ENCODE measurements at places on chromosomes 5 and 9.
A peak's percentile ranks its signal among the peaks of the same experiment; 100 is the strongest.

DNA sequence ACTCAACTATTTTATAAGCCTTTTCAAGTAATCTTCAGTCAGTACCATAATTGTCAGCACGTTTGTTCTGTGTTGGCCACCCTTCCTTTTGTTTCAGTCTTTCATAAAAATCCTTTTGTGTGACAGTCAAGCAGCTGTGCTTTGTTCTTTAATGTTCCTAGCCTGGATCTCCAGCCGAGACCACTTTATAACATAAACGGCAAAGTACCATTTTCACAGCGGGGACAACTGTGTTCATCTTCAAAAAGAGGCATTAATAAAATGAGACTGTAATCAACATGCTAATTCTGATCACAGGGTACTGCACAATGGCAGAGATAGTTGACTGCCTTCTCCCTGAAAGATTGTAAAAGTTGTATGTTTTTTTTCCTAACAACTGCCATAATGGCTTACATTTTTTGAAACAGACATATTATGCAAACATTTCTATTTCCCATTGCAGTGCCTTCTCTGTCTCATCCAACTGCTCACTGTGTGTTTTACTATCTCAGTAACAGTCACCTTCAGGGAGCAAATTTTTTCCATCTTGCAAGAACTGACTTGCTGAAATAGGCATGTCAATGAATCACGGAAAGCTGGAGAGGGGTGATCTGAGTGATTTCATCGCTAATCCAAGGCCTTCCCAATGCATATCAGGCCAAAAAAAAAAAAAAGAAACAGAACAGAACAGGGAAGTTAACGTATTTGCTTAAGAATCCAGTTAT lies 828.5 kb upstream of the DMAC1 start:
- DNase-seq, result peak; percentile 14

DNA sequence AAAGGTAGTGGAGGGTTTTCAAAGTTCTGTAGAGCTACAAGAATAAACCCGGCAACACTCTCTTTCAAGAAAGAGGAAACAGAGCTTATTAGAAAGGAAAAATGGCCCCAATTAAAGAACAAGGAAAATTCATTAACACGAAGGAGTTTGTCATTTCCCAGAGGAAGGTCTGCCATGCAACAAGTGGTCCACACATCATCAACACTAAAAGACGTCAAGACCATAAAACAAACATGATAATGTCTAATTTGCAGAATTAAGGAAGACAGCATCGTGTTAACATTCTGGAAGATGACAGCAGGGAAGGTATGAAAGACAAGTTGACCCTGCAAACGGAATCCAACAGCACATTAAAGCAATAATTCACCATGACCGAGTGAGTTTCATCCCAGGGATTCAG lies 28.6 kb upstream of the NRARP start:
- no peak for DNase-seq

GRCh38 chr5:170426786-170427185 lies 37.6 kb upstream of the KCNMB1 start:
- DNase-seq, result no peak

- peak; percentile 36 for DNase-seq
Observed at GRCh38 chr9:78605041-78606000, 308.4 kb downstream of the PSAT1 start.

DNA sequence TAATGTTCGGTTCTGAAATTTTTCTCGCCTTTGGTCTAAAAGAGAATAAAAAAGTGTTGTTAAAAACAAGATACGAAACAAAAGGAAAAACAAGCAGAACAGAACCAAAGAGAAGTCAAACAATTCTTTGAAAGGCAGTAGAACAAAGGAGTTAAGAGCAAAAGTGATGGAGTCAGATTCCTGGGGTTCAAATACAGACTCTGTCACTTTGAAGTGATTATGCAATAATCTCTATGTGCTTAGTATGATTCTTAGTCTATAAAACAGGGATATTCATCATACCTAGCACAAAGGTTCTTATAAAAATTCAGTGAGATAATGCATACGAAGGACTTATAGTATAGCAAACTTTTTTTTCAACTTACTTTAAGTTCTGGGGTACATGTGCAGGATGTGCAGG lies 48.3 kb downstream of the C9 start:
- no peak for DNase-seq

GRCh38 chr5:115343855-115344254 lies 47.4 kb upstream of the CCDC112 start:
- DNase-seq, result no peak

DNA sequence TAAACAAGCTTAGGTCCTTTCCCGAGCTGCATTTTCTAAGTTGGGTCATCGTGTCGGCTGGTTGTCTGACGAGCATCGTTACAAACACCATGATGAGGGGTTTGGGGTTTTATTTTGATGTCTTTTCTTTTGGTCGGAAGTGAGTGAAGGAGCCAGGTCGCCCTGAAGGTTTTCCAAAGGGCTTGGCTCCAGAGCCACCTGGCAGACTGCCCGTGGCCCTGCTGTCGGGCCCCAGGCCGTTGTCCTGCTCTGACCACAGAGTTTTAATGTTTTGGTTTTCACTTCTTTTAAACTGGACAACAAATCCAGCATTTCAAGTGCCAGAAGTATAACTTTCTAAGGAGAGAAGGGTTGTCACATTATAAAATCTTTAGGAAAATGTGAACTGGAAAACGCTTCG lies 42.3 kb downstream of the TENT4A start:
- no peak for DNase-seq

DNA sequence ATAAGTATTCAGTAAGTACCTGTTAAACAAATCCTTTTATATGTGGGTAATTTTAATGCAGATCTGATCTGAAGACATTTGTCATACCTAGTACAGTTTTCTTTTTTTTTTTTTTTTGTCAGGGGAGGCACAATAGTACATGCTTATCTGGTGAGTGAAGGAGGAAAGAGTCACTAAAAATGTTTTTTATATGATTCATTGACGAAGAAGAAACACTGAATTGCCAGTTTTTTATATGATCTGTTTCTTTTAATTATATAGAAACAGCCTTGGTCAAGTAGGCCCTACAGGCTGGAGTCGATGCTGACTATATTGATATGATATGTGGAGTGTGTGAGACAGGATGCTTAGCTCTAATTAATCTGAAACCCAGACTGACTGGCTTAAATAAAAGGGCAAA lies 315.2 kb downstream of the PSAT1 start:
- no peak for DNase-seq

GRCh38 chr5:30103452-30104202 lies 1089.9 kb upstream of the CDH6 start:
- no peak for DNase-seq

- DNase-seq, result no peak
Observed at GRCh38 chr5:155912291-155912690, 414.7 kb upstream of the SGCD start.

DNA sequence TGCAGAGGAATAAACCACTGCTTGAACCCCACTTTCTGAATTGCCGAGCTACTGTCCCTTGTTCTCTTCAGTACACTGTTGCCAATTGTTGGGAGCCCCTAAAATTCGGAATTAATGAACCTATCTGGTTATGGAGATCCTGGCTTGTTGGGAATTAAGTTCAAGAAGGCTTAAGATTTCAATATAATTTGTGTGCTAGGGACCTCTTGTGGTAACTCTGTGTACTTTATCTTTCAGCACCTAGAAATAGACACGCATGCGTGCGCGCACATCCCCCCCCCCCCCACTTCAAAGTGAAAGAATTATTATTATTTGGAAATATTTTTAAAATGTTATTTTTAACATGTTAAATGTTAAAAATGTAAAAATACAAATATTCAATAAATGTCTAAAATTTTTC lies 53.3 kb upstream of the FAM169A start:
- DNase-seq, result peak; percentile 74

- no peak for DNase-seq
Observed at GRCh38 chr5:65263321-65263720, 218.4 kb downstream of the ADAMTS6 start.

DNA sequence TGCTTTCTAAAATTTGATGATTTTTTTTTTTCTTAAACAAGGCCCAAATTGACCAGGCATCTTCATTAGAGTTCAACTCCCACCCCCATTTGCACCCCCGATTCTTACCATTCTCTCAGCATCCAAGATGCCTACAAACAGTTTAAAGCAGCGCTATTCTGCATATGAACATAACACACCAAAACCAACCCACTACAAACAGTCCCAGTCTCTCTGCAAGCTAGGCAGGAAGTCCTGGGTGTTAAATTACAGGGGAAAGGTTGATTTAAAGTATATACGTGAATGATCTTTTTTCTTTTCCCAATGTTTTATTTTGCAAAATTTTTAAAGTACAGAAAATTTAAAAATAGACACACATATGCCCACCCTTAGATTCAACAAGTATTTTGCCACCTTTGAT lies 127.0 kb downstream of the ADAMTS12 start:
- no peak for DNase-seq

DNA sequence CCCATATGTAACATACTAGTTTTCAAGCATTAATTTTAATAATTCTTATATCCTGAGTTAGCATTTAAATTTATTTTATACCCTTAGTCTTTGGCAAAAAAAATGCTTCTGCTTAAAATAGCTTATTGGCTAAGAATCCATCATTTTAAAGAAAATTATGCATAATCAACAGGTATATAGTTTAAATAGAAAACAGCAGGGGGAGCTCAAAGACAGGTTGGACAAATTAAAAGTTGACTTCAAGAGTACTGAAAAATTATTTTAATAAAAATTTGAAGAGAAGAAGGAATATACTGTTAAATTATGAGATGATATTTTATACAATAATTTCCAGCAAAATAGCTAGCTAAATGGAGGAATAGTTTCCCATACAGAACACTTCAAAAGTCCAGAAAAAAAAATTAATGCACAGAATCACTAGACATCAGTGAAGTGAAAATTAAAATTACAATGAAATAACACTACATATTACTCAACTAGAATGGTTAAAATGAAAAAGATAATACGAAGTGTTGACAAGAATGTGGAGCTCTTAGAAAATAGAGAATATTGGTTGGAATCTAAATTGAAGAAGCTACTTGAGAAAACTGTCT lies 387.1 kb downstream of the PDE4D start:
- DNase-seq, result peak; percentile 53

DNA sequence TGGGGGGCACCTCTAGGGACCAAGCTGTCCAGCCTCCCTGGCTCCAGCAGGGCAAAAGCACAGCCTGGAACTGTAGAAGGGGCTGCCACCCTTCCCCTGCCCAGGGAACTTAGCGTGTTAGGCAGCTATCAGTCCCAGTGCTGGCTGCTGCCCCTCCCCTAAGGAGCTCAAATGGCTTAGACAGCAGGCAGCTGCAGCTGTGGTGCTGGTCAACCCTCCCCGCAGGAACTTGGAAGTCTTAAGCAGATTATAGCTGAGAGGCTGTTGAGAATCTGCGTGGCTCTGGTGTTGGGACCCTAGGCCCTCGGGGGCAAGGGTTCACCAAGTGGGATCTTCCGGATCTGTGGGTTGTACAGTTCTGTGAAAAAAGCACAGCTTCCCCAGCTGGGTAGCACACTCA lies 536.5 kb upstream of the CDH10 start:
- DNase-seq, result peak; percentile 4

GRCh38 chr5:64158827-64159226 lies 6.8 kb upstream of the RNF180 start:
- DNase-seq, result no peak

GRCh38 chr5:62214701-62215100 lies 91.3 kb upstream of the KIF2A start:
- DNase-seq, result no peak

DNA sequence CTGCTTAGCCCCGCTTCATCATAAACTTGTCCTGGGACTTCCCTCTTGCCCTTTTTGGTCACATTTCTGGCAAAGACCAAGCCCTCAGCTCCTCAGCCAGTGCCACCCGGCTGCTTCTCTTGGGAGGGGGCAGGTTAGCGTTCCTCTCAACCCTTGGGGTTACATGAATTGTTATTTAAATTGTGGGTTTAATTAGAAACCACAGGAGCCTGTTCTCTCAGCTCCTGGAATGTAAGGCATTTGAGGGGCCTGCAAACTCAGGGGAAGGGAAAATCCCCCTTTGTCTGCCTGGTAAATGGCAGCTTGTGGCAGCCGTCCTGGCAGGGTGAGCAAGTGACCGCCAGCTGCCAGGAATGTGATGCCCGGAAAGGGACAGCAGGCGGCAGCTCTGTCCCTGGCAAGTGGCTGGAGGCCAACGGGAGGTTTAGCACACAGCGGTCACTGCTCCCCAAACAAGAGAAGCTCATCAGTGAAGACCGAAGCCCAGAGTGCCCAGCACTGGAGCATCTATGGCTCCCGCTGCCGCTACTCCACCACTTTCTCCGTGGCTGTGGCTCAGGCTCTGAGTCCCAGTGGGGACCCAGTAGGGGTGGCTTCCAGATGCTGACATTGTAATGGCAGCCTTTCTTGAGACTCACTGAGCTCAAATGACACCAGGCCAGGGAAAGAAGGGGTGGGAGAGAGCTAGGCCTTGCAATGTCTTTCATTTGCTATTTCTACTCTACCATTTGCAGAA lies 51.7 kb downstream of the SHB start:
- peak; percentile 91 for DNase-seq

DNA sequence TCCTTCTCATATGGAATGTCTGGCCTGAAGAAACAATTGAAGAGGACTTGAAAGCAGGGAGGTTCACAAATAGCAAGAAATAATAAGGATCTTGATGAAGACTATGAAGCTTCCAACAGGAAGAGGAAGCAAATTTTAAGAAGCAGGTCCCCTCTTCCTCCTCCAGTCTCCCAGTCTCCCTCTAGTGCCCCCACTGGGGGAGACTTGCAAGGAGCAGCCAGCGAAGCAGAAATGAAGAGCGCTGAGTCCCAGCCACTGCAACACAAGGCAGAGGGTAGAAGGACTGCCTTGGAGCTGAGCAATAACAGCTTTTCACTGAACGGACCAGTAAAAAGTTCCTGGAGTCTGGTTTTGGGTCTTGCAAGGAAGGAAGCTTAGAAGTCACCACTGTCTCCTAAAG lies 32.6 kb upstream of the ACO1 start:
- no peak for DNase-seq

GRCh38 chr5:169939731-169940130 lies 40.6 kb downstream of the INSYN2B start:
- DNase-seq, result no peak

Data from tongue (tissue), 3 donors.